Forelimb muscle (tissue), 1 donor: ENCODE measurements at places on chromosomes 1 and 21.

GRCh38 chr1:11499601-11500331, 20.8 kb downstream of the DISP3 start:
- no peak for DNase-seq

DNA sequence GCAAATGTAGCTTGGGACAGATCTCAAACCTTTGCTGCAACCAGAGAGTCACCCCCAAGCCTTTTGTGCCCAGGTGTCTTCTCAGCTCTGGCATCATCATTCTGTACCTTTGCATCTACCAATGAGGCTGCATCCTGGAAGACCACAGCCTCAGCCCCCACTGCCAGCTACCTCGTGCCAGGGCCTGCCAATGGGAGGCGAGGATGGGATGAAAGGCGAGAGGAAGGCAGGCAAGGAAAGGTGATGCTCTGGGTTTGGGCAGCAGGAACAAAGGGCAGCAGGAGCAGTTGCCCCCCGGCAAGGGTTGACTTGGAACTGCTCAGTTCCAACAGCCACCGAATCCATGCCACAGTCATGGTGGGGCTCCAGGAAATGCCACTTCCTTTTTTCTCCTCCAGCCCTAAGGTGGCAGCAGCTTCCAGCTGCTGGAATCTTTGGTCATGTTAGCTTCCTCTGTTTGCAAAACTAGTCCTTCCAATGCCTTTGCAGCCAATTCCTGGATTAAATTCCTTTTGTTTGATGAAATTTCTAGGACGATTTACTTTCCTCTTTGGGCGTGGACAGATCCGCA, 651.6 kb downstream of the NPHP4 start:
- DNase-seq = no peak

- DNase-seq = no peak
Observed at GRCh38 chr1:96524100-96524499, 197.5 kb upstream of the PTBP2 start.

DNA sequence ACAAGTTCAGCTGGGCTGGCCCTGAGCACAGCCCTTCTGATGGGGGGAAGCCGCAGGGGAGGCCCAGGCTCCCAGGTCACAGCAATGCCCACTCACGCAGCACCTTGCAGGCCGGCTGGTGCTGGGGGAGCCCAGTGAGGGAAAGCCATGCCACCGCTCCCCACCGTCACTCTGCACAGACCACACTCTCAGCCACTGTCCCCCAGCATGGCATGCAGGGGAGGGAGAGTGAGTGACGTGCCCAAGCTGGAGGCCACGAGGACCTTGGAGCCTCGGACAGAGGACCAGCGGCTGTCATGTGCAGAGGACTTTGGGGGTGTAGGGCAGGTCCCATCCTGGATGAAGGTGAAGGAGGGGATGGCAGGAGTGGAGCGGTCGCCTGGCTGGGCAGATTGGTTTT, 25.1 kb downstream of the SLC45A1 start:
- DNase-seq = no peak

GRCh38 chr1:44724296-44724954, 6.5 kb downstream of the RNU5D-1 start:
- DNase-seq = no peak

- no peak for DNase-seq
Observed at GRCh38 chr21:32612999-32613337, 791 bp upstream of the CFAP298 start.

- no peak for DNase-seq
Observed at GRCh38 chr1:18602533-18603211, 28.0 kb upstream of the PAX7 start.

DNA sequence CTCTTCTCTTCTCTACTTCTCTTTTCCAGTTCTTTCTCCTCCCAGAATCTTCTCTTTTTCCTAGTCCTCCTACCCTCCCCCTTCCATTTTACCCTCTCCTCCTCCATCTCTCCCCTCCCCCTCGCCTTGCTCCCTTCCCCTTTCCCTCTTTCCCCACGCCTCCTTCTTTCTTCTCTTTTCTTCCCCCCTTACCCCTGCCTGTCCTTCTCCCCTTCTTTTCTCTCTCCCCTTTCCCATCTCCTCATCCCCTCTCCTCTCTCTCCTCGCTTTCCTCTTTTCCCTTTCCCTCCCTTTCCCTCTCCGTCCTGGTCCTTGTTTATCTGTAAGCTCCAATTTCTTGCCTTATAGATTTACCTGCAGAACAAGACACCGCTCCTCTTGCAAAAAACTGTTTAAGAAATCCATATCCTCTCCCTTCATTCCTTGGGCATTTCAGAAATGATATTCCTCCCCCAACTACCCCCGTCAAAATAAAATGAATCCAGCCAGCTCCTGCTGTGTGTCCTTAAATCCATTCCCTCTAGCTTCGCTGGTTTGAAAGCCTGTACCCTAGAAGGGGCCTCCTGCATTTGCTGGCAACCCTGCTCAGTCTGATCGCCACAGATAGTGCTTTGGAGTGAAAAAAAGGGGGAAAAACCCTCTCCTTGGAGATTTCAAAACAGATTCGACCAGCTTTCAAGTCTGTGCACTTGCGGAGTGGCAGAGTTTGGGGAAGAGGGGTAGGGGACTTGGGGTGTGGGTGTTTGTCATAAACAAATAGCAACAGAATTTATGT, 89.4 kb downstream of the PAPPA2 start:
- DNase-seq = no peak

DNA sequence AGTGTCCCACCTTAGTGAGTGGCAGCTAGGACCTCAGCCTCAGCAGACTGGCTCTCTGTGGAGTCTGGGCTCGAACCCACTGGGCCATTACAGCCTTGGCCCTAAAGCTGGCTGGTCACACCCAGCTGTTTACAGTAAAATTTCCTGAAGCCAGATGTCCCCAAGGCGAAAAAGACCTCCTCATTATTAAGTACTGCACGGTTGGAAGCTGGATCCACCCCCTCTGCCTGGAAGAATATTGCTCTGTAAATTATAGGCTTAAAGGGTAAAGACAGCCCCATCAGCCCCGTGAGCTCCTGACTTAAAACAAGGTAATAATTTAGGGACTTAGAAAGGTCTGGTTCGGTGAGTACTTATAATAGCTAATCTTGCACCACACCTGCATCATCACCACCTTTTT, 30.3 kb upstream of the TMEM51 start:
- DNase-seq = no peak

GRCh38 chr1:150235294-150235851, 539 bp downstream of the ANP32E start:
- DNase-seq = no peak

GRCh38 chr1:172893146-172893841, 157.4 kb downstream of the TNFSF18 start:
- no peak for DNase-seq

DNA sequence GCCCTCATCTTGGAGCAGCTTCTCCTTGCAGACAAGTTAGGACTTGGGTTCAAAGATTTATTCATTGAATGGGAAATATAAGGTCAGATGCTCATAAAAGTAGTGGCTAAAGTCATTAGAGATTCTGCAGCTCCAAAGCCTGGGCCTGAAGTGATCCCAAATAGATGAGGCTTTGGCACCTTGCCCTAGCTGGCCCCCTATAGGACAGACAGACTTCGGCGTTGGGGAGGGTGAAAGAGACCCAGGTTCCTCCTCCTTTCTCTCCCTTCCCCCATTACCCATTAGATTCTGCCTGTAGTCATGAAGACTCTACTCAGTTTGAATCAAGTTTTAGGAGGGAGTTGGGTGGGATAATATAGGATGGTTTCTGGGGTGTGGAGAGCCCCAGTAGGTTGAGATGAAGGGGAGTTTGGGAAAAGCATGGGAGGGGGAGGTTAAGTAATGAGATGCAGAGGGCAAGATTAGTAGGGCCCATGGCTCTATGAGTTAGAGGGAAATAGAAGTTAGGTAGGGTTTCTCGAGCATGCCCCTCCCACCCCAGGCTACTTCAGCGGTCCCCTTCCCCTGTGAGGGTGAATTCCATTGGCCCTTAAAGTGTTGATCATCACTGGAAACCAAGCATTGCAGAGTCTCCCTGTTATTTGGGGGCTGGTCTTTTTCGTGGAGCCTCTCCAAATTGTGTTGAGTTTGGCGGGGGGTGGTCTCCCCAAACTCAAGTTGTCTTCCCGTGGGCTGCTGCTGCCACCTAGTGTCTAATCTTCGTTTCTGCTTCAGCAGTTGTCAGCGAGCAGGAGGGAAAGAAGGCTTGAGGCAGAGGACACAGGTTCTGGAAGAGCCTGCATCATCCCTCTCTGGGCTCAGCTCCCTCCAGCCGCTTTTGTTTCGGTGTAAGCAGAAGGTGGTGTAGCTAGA, 2.1 kb upstream of the AHDC1 start:
- DNase-seq = no peak

DNA sequence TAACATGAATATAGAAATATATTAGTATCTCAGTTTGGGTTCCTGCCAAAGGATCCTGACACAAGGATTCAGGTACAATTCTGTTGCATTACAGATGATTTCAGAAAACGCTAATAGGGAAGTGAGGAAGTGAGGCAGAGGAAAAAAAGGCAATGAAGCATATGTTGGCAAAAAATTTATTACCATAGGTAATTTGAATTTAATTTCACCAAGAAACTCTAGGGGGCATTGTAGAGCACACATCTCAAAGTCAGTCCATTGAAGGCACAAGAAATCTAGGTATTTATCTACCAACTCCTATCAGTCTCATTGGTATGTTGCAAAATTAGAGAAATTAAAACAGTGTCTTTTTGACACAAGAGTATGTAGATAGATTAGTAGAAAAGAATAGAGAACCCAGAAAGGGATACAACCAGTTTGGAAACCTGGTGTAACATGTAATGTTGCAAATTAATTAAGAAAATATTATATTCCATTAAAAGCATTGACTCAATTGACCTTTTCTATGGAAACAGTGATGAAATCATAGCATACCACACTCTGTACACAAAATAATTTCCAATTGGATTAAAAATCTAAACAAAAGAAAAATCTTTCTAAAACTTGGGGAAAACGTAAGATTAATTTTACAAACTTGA, 104.9 kb upstream of the SNX7 start:
- DNase-seq = no peak

DNA sequence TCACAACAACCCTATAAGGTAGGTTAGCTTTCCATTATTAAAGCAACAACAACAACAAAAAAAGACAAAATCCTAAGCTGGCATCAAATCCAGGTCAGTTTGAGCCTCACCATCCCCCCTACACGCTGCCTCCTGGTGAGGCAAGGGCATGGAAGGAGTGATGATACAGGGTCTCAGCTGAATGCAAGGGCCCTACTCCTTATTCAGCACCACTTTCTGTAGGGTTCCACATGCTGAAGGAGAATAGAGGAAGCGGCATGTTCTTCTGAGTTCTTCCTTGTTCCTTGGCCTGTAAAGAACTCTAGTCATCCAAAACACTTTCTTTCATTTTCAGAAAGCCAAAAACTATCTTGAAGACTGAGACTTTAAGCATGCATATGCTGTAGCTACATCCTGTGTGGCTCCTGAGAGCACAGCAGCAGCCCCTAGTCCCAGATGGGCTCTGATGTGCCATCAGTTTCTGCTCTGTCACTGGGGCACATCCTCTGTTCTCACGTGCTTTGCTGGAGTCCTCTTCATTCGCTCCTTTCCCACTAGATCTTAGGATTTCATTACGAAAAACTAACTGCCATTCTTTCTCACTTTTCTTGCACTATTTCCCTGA, 6.2 kb downstream of the ILDR2 start:
- DNase-seq = no peak

- DNase-seq = no peak
Observed at GRCh38 chr1:2234762-2235113, 6.6 kb downstream of the SKI start.

DNA sequence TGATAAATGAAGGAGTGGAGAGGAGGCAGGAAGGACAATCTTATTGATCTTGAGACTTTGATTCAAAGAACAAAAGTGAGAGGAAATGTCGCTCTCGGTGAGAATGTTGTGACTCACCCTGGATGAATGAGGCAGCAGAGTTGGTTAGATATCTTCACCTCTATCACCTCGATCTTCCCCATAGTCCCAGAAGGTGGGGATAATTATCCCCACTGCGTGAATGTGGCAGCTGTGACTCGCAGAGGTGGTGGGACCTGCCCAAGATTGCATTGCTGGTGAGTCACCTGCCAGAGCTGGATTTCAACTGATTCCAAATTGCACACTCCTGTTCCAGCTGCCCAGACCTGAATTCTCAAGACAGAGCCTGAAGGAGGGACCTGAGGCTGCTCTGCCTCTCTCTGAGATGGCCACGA, 105.0 kb downstream of the MATN1 start:
- DNase-seq = no peak

- DNase-seq = no peak
Observed at GRCh38 chr1:153968000-153968363, 280 bp downstream of the CREB3L4 start.

- DNase-seq = no peak
Observed at GRCh38 chr1:33030575-33030974, 6.1 kb downstream of the AK2 start.

DNA sequence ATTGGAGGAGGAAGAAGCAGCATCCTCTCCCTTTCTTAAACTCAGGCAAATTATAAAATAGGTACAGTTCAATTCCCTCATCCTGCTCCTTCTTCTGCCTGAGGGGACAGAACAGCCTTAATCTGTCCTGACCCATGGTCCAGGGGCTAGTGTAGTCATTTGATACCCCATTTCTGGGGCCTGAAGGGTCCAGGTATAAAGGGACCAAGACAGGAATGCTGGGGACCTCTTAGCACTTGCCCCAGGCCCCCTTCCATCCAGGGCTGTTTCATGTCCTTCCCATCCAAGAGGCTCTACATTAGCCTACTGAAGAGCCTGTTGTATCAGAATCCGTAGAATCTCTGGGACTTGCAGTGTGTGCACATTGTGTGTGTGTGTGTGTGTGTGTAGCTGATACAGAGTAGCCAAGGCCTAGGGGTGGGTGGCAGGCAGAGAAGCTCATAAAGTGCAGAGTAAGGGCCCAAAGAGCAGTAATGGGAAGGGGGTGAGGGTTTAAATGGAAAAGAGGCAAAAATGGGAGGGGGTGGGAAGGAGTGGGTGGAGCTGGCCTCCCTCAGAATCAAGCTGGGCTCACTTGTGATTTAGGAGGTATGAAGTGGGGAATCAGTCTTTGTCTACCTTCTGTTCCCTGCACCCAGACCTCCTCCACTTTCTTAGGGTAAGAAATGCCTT, 32.4 kb downstream of the RUNX1 start:
- DNase-seq = no peak

GRCh38 chr1:33031506-33031905, 5.2 kb downstream of the AK2 start:
- no peak for DNase-seq

GRCh38 chr1:225868631-225869330, 13.4 kb downstream of the TMEM63A start:
- no peak for DNase-seq

GRCh38 chr21:36425286-36425685, 40.1 kb downstream of the CHAF1B start:
- no peak for DNase-seq

GRCh38 chr1:201357636-201358348, 19.7 kb downstream of the TNNT2 start:
- DNase-seq = no peak

DNA sequence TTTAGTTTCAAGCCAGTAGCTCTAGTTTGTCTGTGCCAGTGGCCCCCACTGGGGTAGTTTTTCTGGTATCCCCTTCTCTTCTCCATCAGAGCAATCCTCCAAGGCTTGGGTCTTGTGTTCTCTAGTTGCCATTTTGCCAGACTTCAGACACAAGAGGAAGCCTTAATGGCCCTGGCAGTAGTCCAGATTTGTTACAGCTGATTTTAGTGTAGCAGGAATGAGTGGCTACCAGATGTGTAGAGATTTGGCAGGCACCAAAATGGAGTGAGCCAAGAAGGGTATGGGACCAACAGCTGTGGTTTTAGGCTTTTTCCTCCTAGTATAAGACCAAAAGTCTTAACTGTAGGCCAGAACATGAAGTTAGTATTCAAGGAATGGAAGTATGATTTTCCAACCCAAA, 56.8 kb downstream of the ACP6 start:
- DNase-seq = peak; percentile 14

- no peak for DNase-seq
Observed at GRCh38 chr21:15330872-15331271, 266.1 kb upstream of the NRIP1 start.

GRCh38 chr1:17665950-17666720, 89.0 kb upstream of the ACTL8 start:
- no peak for DNase-seq
